ENCODE measurements at places on chromosomes 4 and X.

DNA sequence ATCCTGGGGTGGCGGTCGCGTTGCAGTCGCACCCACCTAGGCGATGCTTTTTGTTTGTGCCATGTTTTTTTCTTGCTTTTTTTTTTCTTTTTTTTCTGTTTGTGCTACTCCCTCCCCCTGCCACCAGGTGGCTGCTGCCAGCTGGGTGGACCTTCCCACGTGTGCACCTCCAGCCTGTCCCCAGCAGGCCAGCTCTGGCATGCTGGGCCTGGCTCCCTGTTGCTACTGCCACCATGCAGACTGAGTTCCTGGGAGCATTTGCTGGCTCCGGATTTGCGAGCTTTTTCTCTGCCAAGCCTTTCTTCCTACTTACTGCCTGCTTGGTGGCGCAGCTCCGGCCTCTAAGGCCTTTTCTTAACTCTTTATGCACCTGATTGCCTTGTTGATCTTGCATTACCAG, 161.2 kb upstream of the WDFY3 start:
- DNase-seq: peak; percentile 16

- DNase-seq: no peak
Observed at GRCh38 chrX:13440176-13440575, 120.3 kb upstream of the ATXN3L start.

DNA sequence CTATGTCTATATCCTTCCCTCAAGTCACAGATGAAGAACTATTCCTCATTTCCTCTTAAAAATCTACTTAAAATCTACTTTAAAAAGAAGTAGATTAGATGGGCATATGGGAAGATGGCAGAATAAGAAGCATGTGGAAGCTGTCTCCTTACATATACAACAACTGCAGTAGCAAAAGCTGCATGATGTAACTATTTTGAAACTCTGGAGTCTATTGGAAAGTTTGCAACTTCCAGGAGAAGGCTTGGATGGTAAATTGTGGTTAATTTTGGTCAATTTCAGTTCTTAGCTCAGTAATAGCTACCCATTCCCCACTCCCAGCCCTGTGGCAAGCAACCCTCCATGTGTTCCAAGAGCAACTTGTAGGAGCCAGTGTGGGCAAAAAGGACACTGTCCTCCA, 36.9 kb downstream of the MORC4 start:
- DNase-seq: peak; percentile 62

- DNase-seq: no peak
Observed at GRCh38 chr4:183635321-183635720, 23.7 kb downstream of the RWDD4 start.

GRCh38 chr4:20641976-20642375, 58.3 kb upstream of the PACRGL start:
- DNase-seq: no peak

- peak; percentile 15 for DNase-seq
Observed at GRCh38 chr4:44725166-44725565, 1.2 kb downstream of the GNPDA2 start.

Measured in AG10803 (cell line).